ENCODE measurements at places on chromosomes 3 and 15.

DNA sequence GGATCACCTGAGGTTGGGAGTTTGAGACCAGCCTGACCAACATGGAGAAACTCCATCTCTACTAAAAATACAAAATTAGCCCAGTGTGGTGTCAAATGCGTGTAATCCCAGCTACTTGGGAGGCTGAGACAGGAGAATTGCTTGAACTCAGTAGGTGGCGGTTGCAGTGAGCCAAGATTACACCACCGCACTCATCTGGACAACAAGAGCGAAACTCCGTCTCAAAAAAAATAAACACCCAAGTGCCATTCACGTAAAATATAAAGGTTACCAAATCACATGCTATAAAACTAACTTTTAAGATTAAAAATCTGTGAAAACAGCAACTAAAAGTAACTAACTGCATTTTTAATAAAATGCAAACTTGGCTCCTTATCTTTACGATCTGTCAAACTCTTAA is 8.9 kb downstream of the TRIM59 start:
- DNase-seq, result no peak

- DNase-seq, result no peak
These were observed 32.5 kb downstream of the TM4SF4 start for GRCh38 chr3:149506965-149507364.

DNA sequence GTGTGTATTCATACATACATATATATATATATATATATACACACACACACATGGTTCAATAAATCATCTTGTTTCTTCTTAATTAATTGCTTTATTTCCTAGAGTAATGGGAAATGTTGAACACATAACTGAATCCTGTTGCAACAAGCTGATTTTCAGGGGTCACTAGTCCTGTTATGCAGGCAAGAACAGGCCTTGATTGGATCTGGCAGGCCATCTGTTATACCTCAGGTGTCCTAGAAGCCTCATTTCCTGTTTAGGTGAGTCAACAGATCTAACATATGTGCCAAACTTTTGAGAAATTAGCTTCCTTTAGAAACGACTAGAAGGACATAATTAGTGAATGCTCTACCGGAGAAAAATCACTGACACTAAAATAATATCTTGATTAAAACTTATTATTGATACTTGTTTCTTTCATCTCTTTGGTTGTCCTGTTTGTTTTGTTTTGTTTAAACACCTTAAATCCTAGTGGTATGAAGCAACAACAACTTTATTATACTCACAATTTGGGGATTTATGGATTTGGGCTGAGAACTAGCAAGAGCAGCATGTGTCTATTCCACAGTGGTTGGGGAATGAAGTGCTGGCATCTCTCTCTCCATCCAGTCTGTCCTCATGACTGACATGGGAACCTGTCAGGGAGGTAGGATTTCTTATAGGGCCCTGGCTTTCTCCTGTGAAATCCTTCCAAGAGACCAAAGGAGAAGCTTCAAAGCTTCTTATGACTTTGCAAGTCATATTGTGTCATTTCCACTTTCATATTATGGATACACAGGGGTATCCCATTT is 552.6 kb downstream of the NSUN3 start:
- no peak for DNase-seq

DNA sequence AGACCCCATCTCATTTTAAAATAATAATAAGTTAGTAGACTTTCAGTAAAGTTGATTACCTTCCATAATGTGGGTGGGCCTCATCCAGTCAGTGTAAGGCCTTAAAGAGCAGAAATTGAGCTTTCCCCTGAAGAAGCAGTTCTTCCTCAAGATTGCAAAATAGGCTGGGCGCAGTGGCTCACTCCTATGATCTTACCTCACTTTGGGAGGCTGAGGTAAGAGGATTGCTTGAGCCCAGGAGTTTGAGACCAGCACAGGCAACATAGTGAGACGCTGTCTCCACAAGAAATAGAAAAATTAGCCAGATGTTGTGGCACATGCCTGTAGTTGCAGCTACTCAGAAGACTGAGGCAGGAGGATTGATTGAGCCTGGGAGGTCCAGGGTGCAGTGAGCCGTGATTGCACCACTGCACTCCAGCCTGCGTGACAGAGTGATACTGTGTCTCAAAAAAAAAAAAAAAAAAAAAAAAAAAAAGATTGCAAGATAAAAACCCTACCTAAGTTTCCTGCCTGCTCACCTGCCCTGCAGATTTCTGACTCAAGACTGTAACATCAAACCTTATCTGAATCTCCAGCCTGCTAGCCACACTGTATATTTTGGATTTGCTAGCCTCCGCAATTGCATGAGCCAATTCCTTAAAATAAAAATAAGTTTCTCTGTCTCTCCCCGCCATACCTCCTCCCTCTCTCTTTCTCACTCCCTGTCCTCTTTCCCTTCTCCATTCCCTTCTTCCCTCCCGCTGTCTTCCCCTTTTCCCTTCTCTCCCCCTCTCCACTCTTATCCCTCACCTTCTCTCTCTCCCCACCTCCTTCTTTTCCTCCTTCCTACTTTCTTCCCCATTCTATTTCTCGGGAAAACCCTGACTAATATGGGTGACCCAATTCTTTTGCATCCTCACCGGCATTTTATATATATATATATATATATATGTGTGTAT is 16.9 kb downstream of the KLHL18 start:
- no peak for DNase-seq

GRCh38 chr15:48090115-48090514 is 30.7 kb upstream of the SLC24A5 start:
- no peak for DNase-seq

- DNase-seq, result no peak
These were observed 53.2 kb upstream of the CTSH start for GRCh38 chr15:78997981-78998499.

DNA sequence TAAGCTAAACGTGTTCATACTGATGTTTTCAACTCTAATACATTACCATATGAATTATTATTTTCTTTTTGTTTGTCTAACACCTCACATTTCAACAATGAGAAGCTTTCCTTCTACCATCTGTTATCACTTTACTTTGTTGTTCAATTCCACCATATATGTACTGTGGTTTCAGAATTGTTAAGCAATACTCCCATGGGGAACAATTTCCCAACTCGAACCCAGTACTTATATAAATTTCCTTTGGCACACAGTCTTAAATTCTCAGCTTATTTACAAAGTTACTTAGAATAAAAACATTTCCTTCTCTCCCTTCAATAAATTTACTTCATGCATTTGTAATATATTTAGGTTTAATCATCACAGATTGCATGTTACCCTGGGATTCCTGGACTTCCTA is 1764.4 kb downstream of the OTOL1 start:
- no peak for DNase-seq

GRCh38 chr3:82137861-82138260 is 376.4 kb upstream of the GBE1 start:
- no peak for DNase-seq

GRCh38 chr3:150936693-150937092 is 31.5 kb upstream of the MINDY4B start:
- DNase-seq, result no peak

- no peak for DNase-seq
These were observed 469 bp downstream of the GUCA1C start for GRCh38 chr3:108953210-108953609.

- DNase-seq, result no peak
These were observed 79.3 kb upstream of the SNRPA1 start for GRCh38 chr15:101374326-101374725.

DNA sequence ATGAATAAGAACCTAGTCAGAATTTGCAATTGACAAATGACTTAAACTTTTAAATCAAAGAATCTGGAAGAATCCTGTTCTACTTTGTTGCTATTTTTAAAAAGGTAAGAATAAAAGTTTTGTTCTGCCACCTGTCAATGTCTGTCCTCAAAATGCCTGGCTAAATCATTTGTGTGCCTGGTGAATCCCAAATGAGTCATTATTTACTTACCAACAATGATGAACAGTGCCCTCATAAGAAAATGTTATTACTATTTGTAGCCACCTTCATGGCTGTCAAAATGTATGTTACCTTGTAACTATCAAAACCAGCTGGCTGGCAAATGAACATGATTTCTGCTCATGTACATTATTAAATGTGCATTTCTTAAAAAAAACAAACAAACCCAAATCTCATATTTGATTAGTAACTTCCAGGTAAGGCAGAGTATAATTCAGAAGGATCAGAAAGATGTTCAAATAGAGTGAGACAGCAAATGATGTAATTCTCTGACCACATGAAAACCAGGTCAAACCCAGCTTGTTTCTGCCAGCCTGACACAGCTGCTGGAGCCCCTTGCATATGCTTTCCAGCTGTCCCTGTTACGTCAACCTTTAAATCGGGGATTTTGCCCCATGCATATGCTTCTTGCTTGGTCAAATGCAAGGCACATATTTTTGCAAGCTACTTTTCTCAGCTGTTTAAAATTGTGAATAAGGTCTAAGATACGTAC is 137.9 kb downstream of the SSR3 start:
- DNase-seq, result no peak

- DNase-seq, result no peak
These were observed 297.7 kb downstream of the GBE1 start for GRCh38 chr3:81463781-81464180.

DNA sequence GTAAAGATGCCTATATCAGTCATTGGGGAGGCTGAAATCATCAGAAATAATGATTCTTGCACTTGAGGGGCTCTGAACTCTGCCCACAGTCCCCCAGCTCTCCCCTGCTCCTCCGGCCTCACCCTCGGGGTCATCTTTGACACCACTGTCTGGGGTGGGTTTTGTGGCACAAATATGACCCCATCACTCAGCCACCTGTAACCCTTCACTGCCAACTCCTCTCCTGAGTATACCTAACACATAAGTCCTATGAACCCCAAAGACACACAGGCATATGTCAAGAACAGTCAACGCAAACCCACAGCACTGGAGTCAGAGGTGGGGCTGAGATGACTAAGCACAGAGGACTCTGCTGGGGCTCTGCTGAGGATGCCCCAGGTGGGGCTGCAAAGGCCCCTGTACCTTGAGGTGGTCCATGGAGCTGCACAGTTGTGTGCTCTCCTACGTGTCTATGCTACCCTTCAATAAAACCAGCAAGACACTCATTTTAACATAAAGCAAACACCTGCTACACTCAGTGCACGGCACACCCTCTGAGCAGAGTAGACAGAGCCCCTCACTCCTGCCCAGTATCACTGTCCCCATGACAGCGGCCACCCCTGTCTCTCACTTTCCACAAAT is 29.9 kb downstream of the SLC41A3 start:
- no peak for DNase-seq

DNA sequence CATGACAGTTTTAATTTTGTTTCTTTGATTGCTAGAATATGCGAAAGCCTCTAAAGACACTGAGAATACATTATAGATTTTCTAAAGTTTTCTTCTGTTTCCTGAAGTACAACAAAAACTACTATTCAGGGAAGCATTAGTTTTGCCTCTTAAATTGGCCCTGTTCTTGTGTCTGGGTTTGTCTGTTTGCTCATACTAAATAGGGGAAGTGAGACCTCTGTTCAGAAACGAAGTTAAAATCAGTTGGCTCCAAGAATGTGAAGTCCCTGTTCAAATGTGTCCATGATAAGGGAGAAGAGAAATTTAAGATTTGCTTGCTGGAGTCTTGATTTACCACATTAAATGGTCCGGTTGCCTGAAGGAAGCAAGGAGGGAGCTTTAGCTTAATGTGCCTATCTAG is 327.3 kb upstream of the GBE1 start:
- DNase-seq, result no peak

DNA sequence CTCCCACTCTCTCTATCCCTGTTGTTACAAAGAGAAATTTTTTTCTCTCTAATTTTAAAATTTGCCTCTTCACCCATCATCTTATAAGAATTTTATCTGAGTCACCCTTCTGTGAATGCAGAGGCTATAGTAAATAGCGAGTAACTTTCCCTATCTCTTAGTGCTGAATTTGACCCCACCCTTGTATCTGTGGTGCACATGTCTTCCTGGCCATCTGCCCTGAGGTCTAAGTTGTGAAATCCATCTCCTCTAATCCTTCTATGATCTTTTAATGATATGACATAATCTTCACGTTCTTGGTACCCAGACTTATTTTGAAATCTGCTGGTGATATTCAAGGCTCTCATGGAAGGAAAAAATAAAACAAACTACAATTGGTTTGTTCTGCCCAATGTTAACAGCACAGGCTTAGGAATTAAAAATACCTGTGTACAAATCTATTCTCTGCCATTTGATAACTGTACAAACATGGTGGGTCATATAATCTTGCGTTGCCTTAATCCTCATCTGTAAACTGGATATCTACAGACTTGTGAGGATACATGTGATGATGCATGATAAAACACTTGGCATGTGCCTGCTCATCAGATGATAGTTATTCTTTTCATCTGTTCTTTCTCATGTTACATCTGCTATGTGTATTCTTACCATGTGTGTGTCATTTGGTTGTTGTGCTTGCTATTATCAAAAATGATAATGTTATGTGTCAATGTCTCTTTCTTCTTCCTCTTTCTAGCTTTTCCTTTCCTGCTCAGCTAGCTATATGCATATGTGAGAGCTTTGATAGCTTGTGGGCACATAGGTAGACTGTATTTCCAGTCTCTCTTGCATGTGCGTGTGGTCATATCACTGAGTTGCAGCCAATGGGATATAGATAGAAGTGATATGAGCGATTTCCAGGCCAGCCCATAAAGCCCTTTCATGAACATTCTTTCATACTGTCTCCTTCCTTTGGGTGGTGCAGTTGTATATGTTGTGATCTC is 13.7 kb upstream of the CCR3 start:
- no peak for DNase-seq

DNA sequence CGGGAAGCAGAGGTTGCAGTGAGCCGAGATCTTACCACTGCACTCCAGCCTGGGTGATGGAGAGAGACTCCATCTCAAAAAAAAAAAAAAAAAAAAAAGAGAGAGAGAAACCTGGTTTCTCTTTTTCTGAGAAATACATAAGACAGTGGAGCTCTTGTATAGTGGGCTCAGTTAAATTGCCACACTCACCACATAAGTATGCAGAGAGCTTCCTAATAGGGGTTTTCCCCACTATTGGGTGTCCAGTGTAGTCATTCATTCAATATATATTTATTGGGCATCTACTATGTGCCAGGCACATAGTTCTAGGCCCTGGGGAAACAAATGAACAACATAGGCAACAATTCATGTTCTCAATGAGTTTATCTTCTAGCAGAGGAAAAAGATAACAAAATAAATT is 48.9 kb upstream of the FMN1 start:
- DNase-seq, result no peak

DNA sequence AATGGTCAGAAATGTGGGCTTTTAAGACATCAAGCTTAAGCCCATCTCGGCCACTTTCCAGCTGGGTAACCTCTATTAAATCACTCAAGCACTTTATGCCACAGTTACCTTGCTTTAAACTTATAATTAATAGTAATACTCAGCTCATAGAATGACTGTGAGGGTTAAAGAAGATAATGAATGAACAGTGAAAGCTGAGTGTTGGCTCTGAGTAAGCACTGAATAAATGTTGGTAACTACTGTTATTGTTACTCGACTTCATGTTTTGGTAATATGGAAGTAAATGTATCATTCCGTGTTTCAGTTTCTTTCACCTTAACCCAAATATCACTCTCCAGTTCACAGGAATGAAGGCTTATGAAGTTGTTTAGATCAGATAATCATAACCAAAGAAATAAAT is 23.9 kb upstream of the OSTN start:
- DNase-seq, result no peak

- no peak for DNase-seq
These were observed 6.1 kb downstream of the OSBPL10 start for GRCh38 chr3:31974964-31975363.
